Left lung (tissue), 14 donors: ENCODE measurements at places on chromosomes 5 and 9. TPM values are rescaled to one million over a fixed set of nuclear protein-coding genes. Genes with fewer than 3 reads are reported as not detected.

SLC6A3 gene
- 0.10 TPM for total RNA-seq

GRCh38 chr5:169116961-169117461 is 183.9 kb downstream of the SLIT3 start:
- DNase-seq = no peak

BTNL3 gene
- total RNA-seq = not detected

- DNase-seq = no peak
Measured at GRCh38 chr5:107532169-107532878, 138.4 kb downstream of the EFNA5 start.

DNA sequence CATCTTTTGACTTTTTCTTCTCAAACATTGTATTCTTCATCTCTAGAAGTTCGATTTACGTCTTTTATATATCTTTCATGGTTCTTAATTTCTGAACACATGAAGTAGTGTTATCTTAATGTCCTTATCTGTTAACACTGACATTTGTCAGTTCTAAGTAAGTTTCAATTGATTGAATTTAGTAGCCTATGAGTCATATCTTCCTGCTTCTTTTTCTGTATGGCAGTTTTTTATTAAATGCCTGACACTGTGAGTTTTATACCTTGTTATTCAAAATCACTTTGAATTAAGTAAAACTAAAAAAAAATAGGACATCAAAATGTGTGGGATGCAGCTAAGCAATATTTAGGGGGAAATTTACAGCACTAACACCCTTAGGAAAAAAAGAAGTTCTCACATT is 707.0 kb upstream of the ACO1 start:
- DNase-seq = no peak

DNA sequence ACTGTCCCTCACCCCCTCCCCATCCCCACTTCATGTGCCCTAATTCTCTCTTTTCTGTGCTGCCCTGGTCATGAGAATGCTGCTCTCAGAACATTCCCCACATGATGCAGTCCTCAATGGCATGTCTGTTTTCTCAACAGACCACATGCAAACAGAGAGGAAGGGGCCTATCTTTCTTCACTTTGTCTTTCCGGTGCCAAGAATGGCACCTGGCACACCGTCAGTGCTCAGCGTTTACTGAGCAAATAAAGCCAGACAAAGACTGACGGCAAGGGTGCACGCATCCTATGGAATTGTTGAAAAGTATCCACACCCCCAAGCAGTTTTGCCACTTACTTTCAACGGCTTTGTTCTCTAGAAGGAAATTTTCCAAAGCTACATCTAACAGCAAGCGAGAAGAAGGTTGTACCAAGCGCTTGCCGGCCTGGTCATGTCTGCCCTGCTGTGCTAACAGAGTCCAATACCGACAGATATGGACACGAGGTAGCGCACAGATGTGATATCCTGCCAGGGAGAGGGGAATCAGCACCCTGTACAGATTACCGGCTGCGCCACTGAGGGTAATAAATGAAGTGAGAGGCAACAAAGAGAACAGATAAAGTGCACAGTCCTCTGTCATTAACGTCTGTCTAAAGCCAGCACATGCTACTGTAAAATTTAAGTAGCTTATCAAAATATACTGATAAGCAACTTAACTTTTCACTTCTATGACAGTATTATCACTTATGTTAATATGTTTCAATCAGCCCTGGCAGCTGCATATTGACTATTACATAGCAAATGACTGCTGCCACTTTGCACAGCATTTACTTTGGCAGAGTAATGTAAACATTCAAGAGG is 251.7 kb downstream of the DENND1A start:
- peak; percentile 26 for DNase-seq

AGXT2 gene
- not detected for total RNA-seq

SCGB3A2 gene
- total RNA-seq = 108 TPM

GRCh38 chr5:112895682-112896081 is 26.3 kb downstream of the REEP5 start:
- no peak for DNase-seq

DNA sequence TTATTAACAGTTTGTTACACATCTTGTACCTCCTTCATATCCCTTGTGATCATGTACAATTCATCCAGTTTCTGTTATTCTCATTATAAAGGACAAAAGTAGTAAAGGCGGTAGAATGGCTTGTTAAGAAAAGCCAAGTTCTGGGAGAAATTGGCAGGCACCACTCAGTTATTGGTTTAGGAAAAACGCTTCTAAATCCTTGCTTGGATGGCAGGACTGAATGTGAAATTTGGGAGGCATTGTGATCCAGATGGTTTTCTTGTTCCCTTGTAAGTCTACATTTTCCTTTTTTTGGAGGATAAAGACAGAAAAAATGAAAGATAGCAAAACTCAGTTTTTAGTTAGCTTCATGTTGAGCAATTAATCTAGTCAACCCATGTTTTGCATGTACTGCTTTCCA is 130.2 kb downstream of the MAT2B start:
- no peak for DNase-seq

DNA sequence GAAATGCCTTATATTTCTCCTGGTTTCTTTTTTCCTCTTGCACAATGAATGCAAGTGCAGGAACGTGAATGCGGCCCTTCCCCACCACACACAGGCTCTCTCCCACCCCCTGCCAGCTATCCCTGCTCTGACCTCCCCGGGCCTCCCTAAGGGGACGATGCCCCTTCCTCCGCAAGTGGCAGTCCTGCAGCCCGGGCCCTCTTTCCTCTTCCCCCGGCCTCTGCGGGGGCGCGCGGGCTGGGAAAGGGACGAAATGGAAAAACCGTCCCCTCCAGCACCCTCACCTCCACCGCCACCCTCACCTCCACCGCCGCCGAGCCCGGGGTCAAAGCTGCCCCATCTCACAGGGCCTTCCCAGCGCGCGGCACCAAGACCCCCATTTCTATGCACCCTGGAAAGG is 44.7 kb downstream of the GAS1 start:
- DNase-seq = no peak

GRCh38 chr5:13704396-13704795 is 240.1 kb downstream of the DNAH5 start:
- DNase-seq = no peak

FOXI1 gene
- total RNA-seq = not detected

- DNase-seq = no peak
Measured at GRCh38 chr5:143237664-143238063, 165.8 kb downstream of the NR3C1 start.

- DNase-seq = no peak
Measured at GRCh38 chr5:136060963-136061362, 32.2 kb downstream of the TGFBI start.

DNA sequence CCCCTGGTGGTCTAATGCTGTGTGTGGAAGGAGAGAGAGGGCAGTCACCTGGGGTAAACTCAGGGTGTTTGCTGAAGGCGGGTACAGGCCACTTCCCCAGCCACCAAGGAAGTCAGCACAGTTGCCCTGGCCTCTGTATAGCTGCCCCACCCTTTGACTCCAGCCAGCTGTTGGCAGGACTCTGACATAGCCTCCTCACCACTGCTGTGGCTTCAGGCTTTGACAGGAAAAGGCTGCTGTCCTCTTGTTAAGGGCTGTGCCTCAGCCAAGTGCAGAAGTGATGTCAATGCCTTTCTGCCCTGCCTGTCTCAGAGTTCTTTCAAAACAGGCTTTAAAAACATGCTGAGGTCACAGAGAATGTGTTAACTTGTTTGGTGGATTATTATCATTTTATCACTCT is 487.2 kb upstream of the KLF4 start:
- DNase-seq = no peak

GRCh38 chr5:104178066-104178465 is 615.5 kb upstream of the NUDT12 start:
- no peak for DNase-seq

DNA sequence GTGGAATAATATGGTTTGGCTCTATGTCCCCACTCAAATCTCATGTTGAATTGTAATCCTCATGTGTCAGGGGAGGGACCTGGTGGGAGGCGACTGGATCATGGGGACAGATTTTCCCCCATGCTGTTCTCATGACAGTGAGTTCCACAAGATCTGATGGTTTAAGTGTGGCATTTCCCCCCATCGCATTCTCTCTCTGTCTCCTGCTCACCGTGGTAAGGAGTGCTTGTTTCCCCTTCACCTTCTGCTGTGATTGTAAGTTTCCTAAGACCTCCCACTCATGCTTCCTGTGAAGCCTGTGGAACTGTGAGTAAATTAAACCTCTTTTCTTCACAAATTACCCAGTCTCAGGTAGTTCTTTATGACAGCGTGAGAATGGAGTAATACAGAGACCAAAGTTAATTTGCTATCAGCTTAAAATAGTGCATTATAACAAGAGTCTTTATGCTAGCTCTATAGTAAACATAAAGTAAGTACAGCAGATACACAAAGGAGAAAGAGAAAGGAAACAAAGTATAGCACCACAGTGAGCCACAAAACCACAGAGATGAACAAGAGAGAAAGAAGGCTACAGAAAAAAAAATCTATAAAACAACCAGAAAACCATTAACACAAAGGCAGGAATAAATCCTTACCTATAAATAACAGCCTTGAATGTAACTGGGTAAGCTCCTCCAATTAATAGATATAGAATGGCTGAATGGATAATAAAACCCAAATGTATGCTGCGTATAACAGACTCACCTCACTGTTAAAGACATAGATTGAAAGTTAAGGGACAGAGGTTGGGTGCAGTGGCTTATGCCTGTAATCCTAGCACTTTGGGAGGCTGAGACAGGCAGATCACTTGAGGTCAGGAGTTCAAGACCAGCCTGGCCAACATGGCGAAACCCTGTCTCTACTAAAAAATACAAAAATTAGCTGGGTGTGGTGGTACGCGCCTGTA is 39.7 kb downstream of the RAPGEF6 start:
- DNase-seq = no peak

DNA sequence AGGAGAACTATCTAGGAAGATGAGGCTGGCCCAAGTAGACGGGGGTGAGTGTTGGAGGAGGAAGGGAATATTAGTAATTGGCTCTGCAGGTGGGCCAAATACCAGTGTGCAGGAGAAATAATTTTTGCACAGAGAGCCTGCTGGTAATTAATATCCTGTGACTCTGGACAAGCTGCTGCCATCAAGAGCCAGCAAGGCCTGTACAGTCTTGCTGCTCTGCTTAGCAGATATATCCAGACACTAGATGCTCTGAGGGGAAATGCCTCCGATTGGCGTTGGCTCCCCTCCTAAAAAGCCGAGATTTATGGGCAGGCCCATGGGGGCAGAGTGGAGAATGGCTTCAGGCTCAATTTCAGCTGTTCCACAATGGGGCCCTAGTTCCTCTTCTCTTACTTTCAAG is 29.6 kb upstream of the ASTN2 start:
- DNase-seq = no peak

GRCh38 chr5:138177941-138178515 is 402 bp downstream of the BRD8 start:
- DNase-seq = peak; percentile 19

GRCh38 chr5:169079697-169080096 is 221.2 kb downstream of the SLIT3 start:
- no peak for DNase-seq

GEMIN5 gene
- 10.2 TPM for total RNA-seq

- no peak for DNase-seq
Measured at GRCh38 chr9:76191493-76191892, 202.7 kb downstream of the RFK start.

DNA sequence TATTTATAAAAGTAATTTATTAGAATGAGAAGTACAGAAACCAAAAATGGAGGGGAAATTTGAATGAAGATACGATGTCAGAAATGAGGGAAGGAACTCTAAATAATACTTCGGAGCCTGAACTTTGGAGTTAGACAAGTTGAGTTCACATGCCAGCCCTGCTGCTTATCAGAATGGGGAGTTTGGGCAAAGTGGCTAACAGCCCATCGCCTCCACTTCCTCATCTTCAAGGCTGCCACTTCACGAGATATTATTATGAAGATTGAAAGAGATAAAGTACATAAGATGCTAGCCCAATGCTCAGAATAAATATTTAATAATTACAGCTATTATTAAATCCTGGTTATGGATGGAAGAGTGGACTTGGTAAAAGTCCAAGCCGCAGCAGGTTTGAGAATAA is 56.2 kb upstream of the ABCA1 start:
- DNase-seq = no peak

DNA sequence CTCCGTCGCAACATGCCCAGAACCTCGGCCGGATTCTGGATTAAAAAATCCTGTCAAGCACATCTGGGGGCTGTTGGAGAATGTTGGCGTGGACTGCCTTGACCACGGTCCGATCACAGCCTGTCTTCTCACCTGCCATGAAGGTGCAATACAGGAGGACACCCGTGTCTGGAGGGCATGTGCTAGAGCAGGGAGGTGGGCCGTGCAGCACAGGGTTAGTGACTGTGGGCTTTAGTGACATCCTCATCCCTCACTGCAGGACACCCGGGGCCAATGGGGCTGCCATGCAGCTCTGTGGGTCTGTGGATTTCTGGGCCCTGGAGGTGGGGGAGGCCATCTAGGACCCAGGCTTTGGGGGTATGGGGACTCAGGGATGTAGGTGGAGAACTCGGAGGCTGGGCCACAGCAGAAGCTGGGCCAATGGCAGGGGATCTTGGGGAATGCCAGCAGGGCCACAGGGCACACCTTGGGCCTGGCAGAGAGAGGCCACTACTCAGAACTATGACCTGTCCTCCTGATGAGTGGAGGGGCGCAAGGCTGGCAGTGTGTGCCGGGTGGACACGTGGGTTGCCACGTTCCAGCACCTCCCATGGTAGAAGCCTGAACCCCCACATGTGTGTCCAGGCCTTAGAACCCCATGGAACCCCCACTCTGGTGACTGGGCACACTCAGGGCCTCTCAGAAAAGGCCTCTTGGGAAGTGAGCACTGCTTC is 23.3 kb downstream of the ZDHHC11B start:
- no peak for DNase-seq

DNA sequence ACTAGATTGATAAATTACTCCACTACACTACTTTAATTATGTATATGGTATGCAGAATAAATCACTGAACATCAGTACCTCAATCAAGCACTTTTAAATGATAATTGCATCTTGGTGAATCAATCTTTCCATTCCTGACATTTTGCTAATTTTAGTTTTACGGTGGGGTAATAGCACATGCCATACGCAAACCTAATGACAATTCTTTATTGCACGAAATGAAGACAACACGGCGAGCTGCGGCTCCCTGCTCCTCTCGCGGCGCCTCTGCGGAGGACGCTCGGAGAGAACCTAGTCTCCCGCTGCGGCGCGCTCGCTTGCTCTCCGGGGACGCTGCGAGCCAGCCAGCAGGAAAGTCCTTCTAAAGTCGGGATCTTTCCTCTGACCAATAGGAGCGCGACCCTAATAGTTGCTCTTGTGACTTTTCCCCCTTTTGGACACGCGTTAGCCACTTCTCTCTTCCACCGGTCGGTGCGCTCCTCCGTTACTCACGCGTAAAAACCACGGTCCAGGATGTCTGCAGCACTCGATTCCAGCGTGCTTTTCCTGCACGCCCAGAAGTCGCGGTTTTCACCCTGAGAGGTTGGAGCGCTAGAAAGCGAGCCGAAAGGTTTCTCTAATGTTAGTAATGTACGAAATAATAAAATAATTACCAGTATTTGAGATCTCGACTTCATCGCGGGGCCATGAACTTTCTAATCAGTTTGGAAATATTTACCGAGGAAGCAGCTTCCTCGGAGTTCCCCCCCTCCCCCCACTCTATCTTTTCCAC is 1.0 kb upstream of the MEF2C start:
- DNase-seq = peak; percentile 89

GRCh38 chr5:56610093-56610698 is 205.2 kb upstream of the MAP3K1 start:
- DNase-seq = no peak

- DNase-seq = no peak
Measured at GRCh38 chr5:157506981-157507780, 47.2 kb downstream of the NIPAL4 start.

TRPM6 gene
- 0.82 TPM for total RNA-seq

GRCh38 chr9:126591922-126592321 is 21.8 kb upstream of the LMX1B start:
- no peak for DNase-seq

- no peak for DNase-seq
Measured at GRCh38 chr5:20050262-20050661, 62.3 kb upstream of the CDH18 start.

FAM81B gene
- 0.90 TPM for total RNA-seq
